ENCODE measurements at places on chromosomes 12 and 14.
A peak's percentile ranks its signal among the peaks of the same experiment; 100 is the strongest.

- no peak for DNase-seq
These were observed 52.1 kb downstream of the TUNAR start for GRCh38 chr14:95928751-95929150.

GRCh38 chr12:98738539-98738938, 93.4 kb downstream of the APAF1 start:
- no peak for DNase-seq

DNA sequence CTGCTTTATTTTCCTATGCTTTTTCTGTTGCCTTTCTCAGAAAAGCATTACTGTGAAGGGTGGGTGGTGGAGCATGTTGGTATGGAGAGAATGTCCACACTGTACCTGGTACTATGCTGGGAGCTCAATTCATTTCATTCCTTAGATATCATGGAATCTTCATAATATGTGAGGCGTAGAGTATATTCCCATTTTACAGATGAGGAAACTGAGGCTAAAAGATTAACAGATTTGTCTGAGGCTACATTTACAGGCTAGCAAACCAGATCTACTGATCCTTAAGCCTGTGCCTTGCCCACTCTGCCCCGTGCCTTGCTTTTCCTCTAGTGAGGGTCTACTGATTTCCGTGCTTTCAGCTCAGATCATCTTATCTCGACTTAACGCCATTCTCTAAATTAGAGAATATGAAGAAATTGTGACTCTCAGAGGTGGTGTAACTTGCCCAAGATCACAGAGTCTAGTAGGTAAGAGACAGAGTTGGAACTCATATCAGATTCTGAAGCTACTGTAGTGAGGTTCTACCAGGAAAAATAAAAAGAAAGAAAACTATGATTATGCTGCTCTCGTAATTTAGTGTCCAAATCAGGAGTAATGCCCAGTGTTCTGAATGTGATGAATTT, 5.5 kb downstream of the GLRX5 start:
- DNase-seq, result no peak

DNA sequence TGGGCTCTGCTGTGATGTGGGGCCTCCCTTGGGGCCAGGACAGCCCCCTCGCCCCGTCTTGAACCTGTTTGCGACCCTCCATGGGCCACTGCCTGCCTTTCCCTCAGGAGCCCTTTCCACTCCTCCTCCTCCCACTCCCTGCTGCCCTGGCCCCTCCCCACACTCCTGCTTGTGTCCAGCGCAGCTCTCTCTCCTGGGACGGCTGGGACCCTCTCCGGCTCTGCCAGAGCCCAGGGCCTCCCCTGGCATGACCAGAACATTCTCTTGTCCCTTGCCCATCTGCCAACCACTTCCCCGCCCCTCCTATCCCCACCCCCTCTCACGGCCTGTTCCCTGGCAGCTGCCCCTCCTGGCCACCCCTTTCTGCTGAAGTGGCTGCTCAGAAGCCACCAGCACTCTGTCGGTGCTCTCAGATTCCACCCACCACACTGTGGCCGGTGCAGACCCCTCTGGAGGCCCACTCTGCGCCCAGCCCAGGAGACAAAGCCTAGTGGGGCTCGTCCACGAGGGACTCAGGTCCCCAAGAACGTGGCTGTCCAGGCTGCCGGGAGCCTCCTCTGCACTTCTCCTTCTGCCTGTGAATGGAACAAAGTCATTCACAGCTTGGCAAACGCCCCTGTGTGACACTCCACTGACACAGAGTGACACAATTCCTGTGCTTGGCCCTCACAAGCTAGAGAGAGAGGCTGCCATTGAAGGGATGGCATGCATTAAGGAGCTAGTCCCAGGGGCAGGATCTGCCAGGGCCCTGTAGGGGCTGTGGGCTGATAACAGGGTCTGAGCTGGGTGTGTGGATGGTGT, 1.4 kb downstream of the ASPG start:
- no peak for DNase-seq

GRCh38 chr12:10196210-10196609, 16.5 kb upstream of the GABARAPL1 start:
- DNase-seq, result no peak

DNA sequence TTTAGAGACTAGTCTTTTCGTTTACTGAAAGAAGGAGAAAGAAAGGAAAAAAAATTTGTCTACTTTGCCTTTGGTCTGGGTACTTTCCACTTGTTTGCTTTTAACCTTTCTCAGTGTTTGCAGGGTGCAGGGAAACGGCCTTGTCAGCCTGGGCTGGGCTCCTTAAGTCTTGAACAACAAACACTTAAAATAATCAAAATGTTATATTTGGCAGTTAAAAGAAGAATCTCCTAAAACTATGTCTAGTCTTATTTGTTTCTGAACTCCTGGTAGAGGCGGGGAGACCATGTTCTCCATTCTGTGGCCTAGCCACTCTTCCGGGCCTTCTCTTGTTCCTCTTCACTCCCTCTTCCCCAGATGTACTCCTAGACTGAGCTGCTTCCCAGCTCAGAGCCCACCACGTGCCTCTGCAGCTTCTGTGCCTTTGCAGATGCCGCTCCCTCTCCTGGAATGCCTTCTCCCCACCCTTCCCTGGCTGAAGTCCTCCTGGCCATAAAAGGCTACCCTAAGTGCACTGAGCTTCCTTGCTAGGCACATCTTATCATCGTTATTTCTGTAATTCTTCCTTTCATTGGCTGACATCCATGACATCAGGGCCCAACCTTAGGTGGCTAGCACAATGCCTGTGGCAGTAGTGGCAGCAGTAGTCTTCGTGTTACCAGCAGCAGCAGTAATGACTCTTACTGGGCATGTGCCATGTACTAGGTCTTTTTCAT, 432.9 kb downstream of the ZFP36L1 start:
- DNase-seq, result peak; percentile 75

GRCh38 chr12:129401572-129401971, 502.3 kb downstream of the TMEM132D start:
- no peak for DNase-seq

GRCh38 chr14:95465358-95465757, 51.1 kb downstream of the SYNE3 start:
- no peak for DNase-seq

DNA sequence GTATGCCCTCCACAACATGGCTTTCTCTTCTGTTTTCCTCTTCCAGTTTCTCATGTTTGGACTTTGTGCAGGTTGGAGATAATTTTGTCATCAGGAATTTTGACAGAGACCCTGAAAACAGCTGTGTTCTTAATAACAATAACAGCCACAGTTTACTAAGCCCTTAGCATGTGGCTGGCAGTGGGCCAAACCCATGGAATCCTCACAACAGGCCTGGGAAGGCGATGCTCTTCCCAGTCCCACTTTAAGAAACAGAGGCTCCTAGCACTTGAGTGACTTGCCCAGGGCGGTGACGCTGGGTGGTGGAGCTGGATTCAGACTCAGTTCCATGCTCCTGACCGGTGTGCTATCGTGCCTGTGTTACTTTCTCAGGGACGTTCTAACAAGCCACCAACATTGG, 20.1 kb upstream of the PLEKHG3 start:
- peak; percentile 57 for DNase-seq

DNA sequence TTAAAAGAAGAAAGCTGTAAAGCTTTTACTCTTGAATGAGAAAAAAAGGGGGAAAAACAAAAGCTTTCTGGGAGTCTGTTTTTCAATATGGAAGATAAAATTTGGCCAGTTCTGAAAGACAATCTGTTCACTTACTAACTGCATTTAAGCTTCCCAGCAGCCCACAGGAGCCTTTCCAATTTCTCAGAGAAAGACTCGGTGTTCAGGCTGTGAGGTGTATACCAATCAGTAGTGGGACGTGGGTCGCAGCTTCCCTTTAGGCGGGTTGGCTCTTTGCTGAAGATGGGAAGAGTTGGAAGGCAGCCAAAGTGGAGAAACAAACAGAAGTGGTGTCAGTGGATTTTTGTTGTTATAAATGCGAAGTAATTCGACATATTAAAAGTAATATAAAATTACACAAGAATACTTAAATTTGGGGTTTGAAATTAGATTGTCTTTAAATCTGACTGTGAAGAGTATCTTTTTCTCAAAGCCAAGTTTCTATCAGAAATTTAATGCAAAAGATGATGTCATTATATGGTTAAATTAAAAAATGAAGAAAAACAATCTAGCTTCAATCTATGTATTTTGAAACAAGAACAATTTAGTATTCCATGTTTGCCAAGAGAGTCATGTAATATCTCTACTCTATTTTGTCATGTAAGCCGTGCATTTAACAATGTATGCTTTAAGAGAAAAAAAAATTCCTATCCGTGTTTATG, 590.2 kb upstream of the ATXN7L3B start:
- no peak for DNase-seq

DNA sequence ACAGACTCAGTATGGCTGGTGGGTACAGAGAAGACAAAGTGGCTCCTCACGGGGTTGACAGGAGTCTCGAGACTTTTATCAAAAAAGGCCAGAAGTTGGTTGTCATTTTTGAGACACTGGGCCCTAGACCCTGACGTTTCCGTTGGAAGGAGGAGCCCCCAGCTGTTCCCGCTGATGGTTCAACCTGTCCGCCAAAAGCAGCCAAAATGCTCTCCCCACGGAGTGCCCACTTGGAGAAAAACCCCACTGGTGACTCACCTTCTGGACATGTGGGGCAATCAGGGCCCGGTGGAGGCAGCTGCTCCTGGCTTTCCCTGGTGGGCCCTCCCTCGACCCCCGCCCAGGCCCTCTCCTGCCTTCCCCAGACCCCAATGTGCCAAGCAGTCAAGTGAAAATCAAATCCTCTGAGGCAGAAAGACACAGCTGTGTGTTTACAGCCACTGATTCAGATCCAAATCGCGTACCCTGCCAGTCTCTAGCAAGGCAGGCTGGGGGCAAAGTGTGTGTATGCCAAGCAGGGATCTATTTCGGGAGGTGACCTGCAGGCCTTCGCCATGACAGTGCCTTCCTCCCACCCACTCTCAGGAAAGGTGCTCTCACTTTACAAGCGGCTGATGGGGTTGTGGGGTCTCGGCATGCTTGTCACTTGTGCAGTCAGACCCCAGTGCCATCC, 347.4 kb downstream of the DPF3 start:
- no peak for DNase-seq

DNA sequence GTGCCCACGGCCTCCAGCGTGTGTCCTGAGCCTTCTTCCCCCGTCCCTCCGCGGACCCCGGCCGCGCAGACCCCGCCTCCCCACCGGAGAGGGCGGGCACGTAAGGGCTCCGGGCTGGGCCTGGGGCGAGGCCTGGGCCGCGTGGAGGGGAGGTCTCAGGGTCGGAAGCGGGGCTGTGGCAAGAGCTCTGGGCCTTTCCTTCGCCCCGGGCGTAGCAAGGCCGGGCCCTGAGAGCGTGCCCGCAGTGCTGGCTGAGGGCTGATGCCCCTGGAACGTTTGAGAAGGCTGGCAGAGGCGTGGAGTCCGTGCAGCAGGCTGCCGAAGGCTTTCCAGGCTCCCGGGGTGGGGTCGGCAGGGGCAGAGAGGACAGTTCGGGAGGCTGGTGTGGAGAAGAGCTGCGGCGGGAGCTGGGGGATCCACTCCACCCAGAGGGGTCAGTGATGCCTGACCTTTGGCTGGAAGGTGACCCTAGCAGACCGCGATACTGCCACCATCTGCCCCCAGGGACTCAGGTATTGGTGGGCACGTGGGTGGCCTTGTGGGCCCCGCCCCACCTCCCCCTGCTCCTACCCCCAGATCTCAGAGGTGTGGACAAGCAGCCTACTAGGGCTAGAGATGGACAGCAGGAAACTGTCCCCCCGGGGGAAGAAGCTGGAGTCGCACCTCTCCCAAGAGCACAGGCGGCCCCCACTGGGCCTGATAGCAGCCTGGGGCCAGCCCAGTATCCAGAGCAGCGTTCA, 558 bp downstream of the TEX22 start:
- no peak for DNase-seq

DNA sequence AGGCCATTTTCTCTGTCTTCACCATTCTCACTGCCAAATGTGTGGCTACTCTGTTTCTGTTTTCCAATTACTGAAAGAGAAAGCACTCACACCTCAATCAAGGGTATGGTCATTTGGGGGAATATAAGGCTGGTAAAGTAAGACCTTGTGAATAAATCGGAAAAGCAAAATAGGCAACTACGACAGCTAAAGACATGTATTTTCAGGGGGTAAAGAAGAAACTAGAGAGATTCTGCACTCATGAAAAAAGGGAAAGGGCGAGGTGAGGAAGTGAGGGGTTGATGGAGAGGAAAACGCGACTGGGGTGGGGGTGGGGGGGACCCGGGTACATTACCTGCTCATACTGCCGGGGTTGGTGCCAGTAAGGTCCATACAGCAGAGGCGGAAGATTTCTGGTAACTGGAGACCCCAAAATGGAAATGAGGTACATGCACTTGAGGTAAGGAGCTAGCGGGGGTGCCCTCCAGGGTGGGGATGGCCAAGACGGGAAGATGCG, 19.3 kb downstream of the CHD8 start:
- no peak for DNase-seq

DNA sequence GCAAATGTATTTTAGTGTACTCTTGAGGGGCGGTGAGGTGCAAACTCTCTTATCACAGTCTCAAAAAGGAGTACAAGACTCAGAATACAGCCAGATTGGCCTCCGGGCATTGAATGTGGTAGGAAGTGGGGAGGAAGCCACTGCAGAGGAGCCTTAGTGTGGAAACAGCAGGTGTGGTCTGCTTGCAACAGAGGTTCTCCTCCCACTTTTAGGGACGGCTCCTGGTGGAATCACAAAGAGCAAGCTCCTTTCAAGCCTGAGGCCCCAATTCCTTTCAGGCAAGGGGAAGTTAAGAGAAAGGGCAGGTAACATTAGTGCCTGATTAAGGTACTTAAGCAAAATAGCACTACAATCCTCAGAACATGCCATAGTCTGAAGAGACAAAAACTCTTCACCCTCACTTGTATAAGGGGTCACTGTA, 23.7 kb upstream of the SLC2A3 start:
- peak; percentile 43 for DNase-seq

- DNase-seq, result no peak
These were observed 95.9 kb downstream of the TBX3 start for GRCh38 chr12:114588061-114588460.
